ENCODE measurements at places on chromosomes 13 and 19. TPM values are rescaled to one million over a fixed set of nuclear protein-coding genes. Genes with fewer than 3 reads are reported as not detected.

GRCh38 chr19:31089681-31090080 is 259.6 kb downstream of the TSHZ3 start:
- H3K4me3 ChIP-seq, result no peak overlapping the region
- H3K27ac ChIP-seq, result no peak overlapping the region
- no peak for DNase-seq
- H3K27me3 ChIP-seq, result no peaks in the 10 kb centered on the region
- no peaks in the 10 kb centered on the region for H3K4me1 ChIP-seq
- H3K36me3 ChIP-seq, result no peaks in the 10 kb centered on the region

GRCh38 chr13:54029226-54029625 is 1000.6 kb downstream of the OLFM4 start:
- no peaks in the 10 kb centered on the region for H3K27me3 ChIP-seq
- H3K27ac ChIP-seq, result no peak overlapping the region
- no peaks in the 10 kb centered on the region for H3K36me3 ChIP-seq
- H3K4me1 ChIP-seq, result no peaks in the 10 kb centered on the region
- no peak overlapping the region for H3K4me3 ChIP-seq

- H3K27me3 ChIP-seq, result no peaks in the 10 kb centered on the region
- H3K36me3 ChIP-seq, result no peaks in the 10 kb centered on the region
- H3K27ac ChIP-seq, result peak overlapping the region; percentile 29
- H3K4me1 ChIP-seq, result peaks cover 15% of the 10 kb centered on the region
- no peak overlapping the region for H3K4me3 ChIP-seq
Observed at GRCh38 chr13:46490129-46490528, 62.8 kb upstream of the LRCH1 start.

DNA sequence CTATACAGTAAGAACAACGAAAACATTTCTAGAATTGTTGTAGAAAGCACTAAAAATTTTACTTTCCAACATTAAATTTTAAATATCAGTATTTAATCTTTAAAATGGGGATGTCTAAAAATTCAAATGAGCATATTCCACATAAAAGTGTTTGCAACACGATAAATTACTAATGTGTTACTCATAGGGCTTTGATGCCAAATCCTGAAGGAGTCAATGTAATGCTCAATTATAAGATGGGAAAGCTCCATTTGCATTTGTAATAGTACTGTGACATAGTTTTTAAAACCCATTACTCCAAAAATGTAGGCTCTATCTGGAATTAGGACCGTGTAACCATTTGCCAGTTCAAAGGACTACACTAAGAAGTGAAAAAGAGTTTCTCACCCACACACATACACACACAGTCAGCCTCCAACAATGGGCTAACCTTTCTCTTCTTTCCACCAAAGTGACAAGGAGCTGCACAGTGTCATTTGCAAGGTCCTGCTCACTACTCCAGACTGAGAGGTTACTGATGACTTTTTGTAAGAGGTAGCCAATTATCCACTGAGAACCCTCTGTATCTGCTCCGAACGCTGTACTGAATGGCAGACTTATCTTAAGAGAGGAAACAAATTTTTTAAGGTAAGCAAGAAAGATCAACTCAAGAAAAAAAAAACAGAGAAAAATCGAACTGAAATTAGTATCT is 26.1 kb upstream of the EEF1AKMT1 start:
- peaks cover 40% of the 10 kb centered on the region for H3K36me3 ChIP-seq
- no peaks in the 10 kb centered on the region for H3K27me3 ChIP-seq
- no peak overlapping the region for H3K27ac ChIP-seq
- no peak overlapping the region for H3K4me3 ChIP-seq

DNA sequence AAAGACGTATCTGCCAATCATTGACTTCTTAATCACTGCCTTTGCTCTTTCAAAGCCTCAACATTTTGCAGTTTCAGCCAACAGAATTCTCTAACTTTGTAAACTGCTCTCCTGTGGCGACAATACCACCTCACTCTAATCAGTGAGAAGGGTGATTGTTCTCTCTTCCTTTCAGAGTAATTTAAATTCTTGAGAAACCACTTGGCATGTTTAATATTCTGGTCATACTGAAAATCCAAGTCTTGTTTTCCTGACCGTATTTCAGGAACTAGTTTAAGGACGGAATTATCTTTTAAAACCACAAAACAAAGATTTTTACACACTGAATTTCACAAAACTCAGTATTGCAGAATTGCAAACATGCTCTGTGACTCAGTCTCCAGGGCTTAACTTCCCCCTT is 5.2 kb upstream of the CDC16 start:
- no peak for DNase-seq
- H3K4me3 ChIP-seq, result no peak overlapping the region
- no peaks in the 10 kb centered on the region for H3K36me3 ChIP-seq
- peaks cover 15% of the 10 kb centered on the region for H3K4me1 ChIP-seq
- no peaks in the 10 kb centered on the region for H3K27me3 ChIP-seq

- no peak for DNase-seq
- H3K27me3 ChIP-seq, result no peaks in the 10 kb centered on the region
- H3K36me3 ChIP-seq, result no peaks in the 10 kb centered on the region
Observed at GRCh38 chr19:39524495-39524894, 8.2 kb downstream of the EID2B start.

DNA sequence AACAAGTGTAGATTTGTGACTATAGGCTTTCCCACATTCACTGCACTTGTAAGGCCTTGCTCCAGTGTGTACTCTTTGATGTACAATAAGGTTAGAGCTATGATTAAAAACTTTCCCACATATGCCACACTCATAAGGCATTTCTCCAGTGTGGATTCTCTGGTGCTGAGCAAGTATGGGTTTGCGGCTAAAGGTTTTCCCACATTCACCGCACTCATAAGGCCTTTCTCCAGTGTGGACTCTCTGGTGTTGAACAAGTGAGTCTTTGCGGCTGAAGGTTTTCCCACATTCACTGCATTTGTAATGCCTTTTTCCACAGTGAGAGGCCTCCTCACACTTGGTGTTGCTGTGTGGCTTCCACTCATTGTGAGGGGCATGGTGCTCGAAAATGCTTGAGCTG is 3.7 kb downstream of the ZNF772 start:
- H3K36me3 ChIP-seq, result peaks cover 3% of the 10 kb centered on the region
- H3K4me3 ChIP-seq, result no peak overlapping the region
- H3K4me1 ChIP-seq, result no peaks in the 10 kb centered on the region
- H3K27me3 ChIP-seq, result no peaks in the 10 kb centered on the region
- H3K27ac ChIP-seq, result no peak overlapping the region

GRCh38 chr13:42533336-42533591 is 40.7 kb upstream of the TNFSF11 start:
- H3K27me3 ChIP-seq, result no peaks in the 10 kb centered on the region
- no peak for DNase-seq
- no peaks in the 10 kb centered on the region for H3K36me3 ChIP-seq
- no peaks in the 10 kb centered on the region for H3K4me1 ChIP-seq
- no peak overlapping the region for H3K27ac ChIP-seq

DNA sequence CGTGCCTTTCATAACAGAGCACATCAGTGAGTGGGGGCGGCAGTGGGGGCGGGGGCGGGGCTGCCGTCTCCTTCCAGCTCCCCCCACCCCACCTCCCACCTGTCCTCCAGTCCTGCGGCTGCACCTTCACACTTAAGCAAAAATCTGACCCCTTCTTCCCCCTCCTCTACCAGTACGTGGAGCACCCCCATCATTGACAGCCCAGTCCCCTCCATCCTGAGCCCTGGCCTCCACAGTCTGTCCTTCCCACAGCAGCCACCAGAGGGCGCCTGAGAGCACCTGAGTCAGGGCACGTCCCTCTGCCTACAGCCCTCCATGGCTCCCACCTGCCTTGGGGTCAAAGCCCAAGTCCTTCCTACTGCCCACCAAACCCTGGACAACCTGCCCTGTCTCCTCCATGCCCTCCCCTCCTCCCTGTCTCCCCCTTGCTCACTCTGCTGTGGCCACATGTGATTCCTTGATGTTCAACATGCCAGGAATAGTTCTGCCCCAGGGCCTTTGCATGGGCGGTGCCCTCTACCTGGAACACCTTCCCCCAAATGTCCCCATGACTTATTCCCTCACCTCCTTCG is 4.0 kb downstream of the EBI3 start:
- no peak overlapping the region for H3K27ac ChIP-seq
- peaks cover 3% of the 10 kb centered on the region for H3K4me1 ChIP-seq
- H3K27me3 ChIP-seq, result no peaks in the 10 kb centered on the region
- H3K4me3 ChIP-seq, result peak overlapping the region; percentile 13

GRCh38 chr13:25981060-25981459 is 70.8 kb downstream of the SHISA2 start:
- H3K27ac ChIP-seq, result no peak overlapping the region
- no peaks in the 10 kb centered on the region for H3K4me1 ChIP-seq
- no peak overlapping the region for H3K4me3 ChIP-seq
- no peaks in the 10 kb centered on the region for H3K27me3 ChIP-seq
- DNase-seq, result no peak

- no peaks in the 10 kb centered on the region for H3K27me3 ChIP-seq
- no peak for DNase-seq
- H3K27ac ChIP-seq, result no peak overlapping the region
Observed at GRCh38 chr19:54670576-54671357, 8.0 kb downstream of the LILRB4 start.

DNA sequence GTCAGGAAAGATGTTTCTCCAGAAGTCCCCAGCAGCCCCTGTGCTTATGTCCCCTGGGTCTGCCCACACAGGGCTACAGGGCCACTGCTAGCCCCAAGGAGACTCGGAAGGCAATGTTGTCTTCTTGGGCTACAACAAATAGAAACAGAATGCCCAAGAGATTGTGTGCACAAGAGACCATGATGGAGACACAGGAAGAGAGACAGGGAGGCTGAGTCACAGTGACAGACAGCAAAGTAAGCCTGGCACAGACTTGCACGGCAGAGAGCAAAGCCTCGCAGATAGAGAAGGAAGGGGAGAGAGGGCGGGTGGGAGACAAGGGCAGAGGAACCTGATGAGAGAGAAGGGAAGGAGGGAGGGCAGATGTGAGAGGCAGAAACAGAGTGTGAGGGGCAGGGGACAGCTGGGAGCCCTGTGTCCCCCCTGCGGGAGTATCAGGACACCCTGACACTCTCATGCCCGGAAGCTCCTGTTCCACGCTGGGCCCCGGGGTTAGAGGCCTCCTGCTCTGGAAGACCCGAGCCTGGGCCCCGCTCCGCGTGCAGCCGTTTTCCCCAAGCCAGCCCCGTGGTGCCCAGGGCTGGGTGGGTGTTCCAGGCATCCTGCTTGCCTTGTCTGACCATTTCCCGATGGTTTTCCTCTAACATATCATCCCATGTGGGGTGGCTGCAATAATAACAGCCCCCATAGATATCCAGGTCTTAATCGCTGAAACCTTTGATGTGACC is 2.7 kb upstream of the PLA2G4C start:
- DNase-seq, result no peak
- H3K4me1 ChIP-seq, result no peaks in the 10 kb centered on the region
- H3K36me3 ChIP-seq, result peaks cover 2% of the 10 kb centered on the region
- no peak overlapping the region for H3K4me3 ChIP-seq

GRCh38 chr13:41267106-41267505 is 3.7 kb upstream of the MTRF1 start:
- H3K4me1 ChIP-seq, result no peaks in the 10 kb centered on the region
- no peak overlapping the region for H3K27ac ChIP-seq
- H3K36me3 ChIP-seq, result no peaks in the 10 kb centered on the region
- no peaks in the 10 kb centered on the region for H3K27me3 ChIP-seq

- H3K27me3 ChIP-seq, result peaks cover 24% of the 10 kb centered on the region
- no peaks in the 10 kb centered on the region for H3K4me1 ChIP-seq
- no peak overlapping the region for H3K4me3 ChIP-seq
- DNase-seq, result no peak
Observed at GRCh38 chr19:51771376-51772130, 10.6 kb downstream of the FPR2 start.

- H3K4me1 ChIP-seq, result no peaks in the 10 kb centered on the region
- no peaks in the 10 kb centered on the region for H3K27me3 ChIP-seq
- no peak for DNase-seq
- no peak overlapping the region for H3K27ac ChIP-seq
Observed at GRCh38 chr13:64534302-64534701, 2695.8 kb downstream of the PCDH9 start.

DNA sequence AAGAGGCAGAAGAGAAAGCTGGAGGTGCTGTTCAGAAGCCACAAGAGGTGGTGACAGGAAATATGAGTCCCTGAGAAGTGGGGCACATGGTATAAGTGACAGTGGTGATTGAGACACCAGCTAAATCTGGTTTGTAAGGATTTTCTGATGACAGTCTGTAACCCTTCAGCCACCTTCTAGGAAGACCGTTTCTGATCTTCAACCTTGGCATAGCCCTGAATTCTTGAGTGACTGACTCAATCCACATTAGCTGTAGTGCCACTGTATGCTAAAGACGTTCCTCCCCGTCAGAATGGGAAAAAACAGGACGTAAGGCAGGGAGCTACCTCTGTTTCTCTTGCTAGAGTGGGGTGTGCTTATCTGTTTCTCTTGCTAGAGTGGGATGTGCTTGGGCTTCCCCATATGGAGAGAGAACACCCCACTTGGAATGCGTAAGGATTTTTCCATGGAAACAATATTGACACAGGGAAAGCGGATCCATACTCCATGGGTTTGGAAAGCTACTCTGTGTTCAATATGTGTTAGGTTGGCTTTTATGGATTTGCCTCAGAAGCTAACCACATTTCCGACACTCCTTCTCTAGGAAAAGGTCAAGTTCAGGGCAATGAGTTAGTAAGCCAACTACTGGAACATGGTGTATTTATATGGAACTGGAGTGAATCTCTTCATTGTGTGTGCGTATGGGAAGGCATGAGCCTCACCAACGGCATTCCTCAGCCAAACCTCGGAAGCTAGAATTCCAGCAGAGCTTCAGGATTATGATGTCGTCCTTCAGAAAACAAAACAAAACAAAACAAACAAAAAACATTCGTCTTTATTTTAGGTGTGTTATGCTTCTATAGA is 948.8 kb upstream of the SLC10A2 start:
- H3K27me3 ChIP-seq, result no peaks in the 10 kb centered on the region
- H3K4me1 ChIP-seq, result no peaks in the 10 kb centered on the region
- no peak overlapping the region for H3K27ac ChIP-seq
- DNase-seq, result no peak
- H3K4me3 ChIP-seq, result no peak overlapping the region
- no peaks in the 10 kb centered on the region for H3K36me3 ChIP-seq

GRCh38 chr19:30281906-30282305 is 90.3 kb upstream of the ZNF536 start:
- DNase-seq, result no peak
- no peaks in the 10 kb centered on the region for H3K27me3 ChIP-seq
- H3K4me1 ChIP-seq, result peaks cover 12% of the 10 kb centered on the region
- H3K36me3 ChIP-seq, result no peaks in the 10 kb centered on the region
- H3K27ac ChIP-seq, result no peak overlapping the region

GRCh38 chr13:37944869-37945442 is 75.4 kb upstream of the TRPC4 start:
- no peak overlapping the region for H3K27ac ChIP-seq
- no peaks in the 10 kb centered on the region for H3K36me3 ChIP-seq
- H3K4me3 ChIP-seq, result no peak overlapping the region
- H3K4me1 ChIP-seq, result no peaks in the 10 kb centered on the region

The PEPD gene
- 92.4 TPM for polyA plus RNA-seq

The CCDC106 gene
- 27.1 TPM for polyA plus RNA-seq

The ZNF836 gene
- 2.3 TPM for polyA plus RNA-seq

The SPRED3 gene
- 10.5 TPM for polyA plus RNA-seq

The ZNF154 gene
- not detected for polyA plus RNA-seq

The ZNF582 gene
- 4.5 TPM for polyA plus RNA-seq

The F10 gene
- 12.5 TPM for polyA plus RNA-seq
